Hematopoietic multipotent progenitor cell (in vitro differentiated cells): ENCODE measurements at places on chromosomes 7 and 10. TPM values are rescaled to one million over a fixed set of nuclear protein-coding genes. Genes with fewer than 3 reads are reported as not detected.

The DNAJC9 gene
- total RNA-seq = 29.6 TPM

The PON1 gene
- total RNA-seq = 0.27 TPM

The OPALIN gene
- under 0.01 TPM for total RNA-seq

The NRCAM gene
- total RNA-seq = under 0.01 TPM

The FXYD4 gene
- not detected for total RNA-seq

The SUN3 gene
- total RNA-seq = not detected

The SPDYE6 gene
- total RNA-seq = not detected

The TAS2R41 gene
- total RNA-seq = 1.3 TPM

The GIMAP1 gene
- 15.9 TPM for total RNA-seq

The PRKAR2B gene
- 13.5 TPM for total RNA-seq

The NFE2L3 gene
- total RNA-seq = 24.5 TPM

The CHN2 gene
- total RNA-seq = 6.7 TPM

The RNF32 gene
- 0.27 TPM for total RNA-seq

The ZPBP gene
- total RNA-seq = 0.81 TPM

The SLC35G1 gene
- total RNA-seq = 1.9 TPM

The IFIT2 gene
- total RNA-seq = 3.0 TPM

The WNT16 gene
- under 0.01 TPM for total RNA-seq

The TMEM176A gene
- 2.4 TPM for total RNA-seq

The DRGX gene
- total RNA-seq = not detected
